ENCODE measurements at places on chromosomes 16 and 17.

DNA sequence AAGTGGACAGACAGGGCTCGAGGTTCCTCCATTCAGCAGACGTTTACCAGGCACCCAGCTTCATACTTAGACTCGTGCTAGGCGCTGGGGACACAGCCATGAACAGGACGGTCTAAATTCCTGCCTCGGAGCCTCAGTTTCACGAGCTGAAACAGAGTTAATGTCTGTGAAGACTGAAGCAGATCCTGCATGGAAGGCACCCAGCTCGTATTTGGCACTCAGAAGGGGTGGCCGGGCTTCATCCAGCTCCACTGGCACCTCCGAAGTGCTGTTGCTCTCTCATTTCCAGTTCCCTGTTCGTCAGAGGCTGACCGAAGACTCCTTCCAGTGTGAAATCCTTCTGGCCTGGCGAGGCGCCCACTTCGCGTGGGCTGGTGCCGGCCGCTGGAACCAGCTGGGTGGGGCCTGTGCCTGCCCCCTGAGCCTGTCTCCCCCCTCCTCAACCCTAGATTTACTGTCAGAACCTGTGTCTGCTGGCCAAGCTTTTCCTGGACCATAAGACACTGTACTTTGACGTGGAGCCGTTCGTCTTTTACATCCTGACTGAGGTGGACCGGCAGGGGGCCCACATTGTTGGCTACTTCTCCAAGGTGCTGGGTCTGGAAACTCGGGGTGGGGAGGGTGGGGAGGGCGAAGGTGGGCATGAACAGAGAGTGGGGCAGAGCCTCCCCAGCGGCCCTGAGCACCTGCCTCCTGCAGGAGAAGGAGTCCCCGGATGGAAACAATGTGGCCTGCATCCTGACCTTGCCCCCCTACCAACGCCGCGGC, 5.8 kb downstream of the PRSS8 start:
- peak overlapping the region; percentile 72 for H3K27ac ChIP-seq
- no peaks in the 10 kb centered on the region for H3K27me3 ChIP-seq
- no peak for DNase-seq
- peaks cover 40% of the 10 kb centered on the region for H3K4me1 ChIP-seq

GRCh38 chr17:76385892-76386786, 1.7 kb downstream of the SPHK1 start:
- H3K27me3 ChIP-seq = no peaks in the 10 kb centered on the region
- no peaks in the 10 kb centered on the region for H3K36me3 ChIP-seq
- H3K27ac ChIP-seq = peak overlapping the region; percentile 84
- DNase-seq = no peak
- H3K4me1 ChIP-seq = peaks cover 43% of the 10 kb centered on the region
- peak overlapping the region; percentile 63 for H3K4me3 ChIP-seq

DNA sequence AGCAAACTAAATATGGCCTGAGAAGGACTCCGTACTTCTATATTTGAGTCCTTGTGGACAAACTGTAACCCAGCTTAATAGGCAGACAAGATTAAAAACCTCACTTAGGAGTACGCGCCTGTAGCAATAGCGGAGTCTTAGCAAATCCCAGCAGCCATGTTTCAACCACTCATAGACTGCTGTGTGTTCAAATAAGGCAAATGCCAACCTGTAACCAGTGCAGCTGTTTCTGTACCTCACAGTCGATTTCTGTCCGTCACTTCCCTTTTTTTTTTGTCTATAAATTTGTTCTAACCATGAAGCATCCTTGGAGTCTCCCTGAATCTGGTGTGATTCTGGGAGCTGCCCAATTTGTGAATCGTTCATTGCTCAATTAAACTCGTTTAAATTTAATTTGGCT, 30.2 kb downstream of the TANC2 start:
- no peaks in the 10 kb centered on the region for H3K36me3 ChIP-seq
- H3K4me3 ChIP-seq = no peak overlapping the region
- H3K27ac ChIP-seq = no peak overlapping the region
- H3K4me1 ChIP-seq = no peaks in the 10 kb centered on the region
- DNase-seq = no peak

DNA sequence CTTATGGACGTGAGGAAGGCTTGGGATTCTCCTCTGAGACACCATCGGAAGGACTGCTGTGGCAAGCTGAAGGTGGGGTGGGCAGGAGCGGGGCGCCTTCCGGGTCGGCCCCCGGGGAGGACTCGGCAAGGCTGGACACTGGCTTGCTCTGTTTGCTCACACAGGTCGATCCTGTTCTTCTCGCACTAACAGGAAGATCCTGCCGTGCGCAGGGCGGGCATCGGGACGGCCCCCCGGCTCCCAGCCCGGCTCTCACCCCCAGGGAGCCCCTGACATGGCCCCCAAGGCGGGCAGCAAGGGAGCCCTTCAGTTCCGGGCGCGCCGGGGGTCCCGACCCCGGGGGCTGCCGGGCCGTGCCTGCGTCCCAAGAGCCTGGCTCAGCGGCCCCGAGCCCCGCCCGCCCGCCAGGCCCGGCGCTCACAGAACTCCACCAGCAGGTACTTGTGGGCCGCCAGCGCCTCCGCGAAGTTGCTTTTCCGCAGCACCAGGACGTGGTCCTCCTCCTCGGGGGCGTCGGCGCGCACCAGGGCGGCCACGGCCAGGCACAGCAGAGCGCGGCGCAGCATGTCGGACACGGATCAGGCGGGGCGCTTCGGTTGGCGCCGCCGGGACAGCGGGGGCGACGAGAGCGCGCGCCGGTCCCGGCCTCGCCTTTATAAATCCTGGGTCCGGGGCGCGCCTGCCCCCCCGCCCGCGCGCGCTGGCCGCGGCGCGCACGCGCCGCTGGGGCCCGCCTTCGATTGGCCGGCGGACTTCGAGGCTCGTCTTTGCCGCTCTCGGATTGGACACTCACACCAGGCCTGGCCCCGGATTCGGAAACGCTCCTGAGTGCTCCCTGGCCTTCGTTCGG, at the start of gene P4HB:
TSS of gene P4HB (minus strand) at position 630 of the 850 bp plus-strand sequence. CDS start at position 566, 64 bp downstream.
- peak within 1 kb of the TSS; percentile 85 for H3K4me3 ChIP-seq
- no peak for DNase-seq
- H3K36me3 ChIP-seq = no peaks in the 10 kb centered on the region
- no peaks in the 10 kb centered on the region for H3K27me3 ChIP-seq

- no peaks in the 10 kb centered on the region for H3K36me3 ChIP-seq
- H3K4me3 ChIP-seq = no peak overlapping the region
- H3K27me3 ChIP-seq = no peaks in the 10 kb centered on the region
- DNase-seq = no peak
- peaks cover 12% of the 10 kb centered on the region for H3K4me1 ChIP-seq
These were observed 5.0 kb downstream of the SKA2 start for GRCh38 chr17:59149841-59150511.

DNA sequence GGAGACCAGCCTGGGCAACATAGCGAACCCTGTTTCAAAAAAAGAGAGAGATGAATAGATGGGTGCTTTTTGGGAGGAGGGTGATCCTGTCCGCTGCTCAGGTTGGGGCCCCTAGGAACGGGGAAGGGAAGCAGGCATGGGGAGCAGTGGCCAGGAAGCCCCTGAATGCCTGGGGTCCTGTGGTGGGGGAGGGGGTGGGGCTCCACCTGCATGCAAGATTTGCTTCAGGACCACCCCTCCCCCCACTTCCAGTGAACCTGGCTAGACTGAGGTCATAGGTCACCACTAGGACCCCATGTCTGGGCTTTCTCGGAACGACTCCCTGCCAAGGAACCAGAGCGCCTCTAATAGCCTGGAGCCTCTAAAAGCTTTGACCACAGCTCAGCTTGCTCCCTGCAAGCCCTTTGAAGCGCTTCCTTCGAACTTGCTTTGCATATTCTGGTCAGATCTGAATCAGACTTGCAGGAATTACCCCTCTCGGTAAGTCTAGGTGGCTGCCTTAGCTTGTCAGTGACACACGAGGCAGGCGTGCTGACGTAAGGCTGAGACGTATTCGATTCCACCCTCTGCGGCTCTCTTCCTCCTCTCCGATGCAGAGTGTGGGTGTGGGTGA, 3.7 kb downstream of the SOCS3 start:
- H3K4me1 ChIP-seq = peaks cover 69% of the 10 kb centered on the region
- no peak overlapping the region for H3K4me3 ChIP-seq
- no peaks in the 10 kb centered on the region for H3K36me3 ChIP-seq
- H3K27ac ChIP-seq = peak overlapping the region; percentile 94
- DNase-seq = no peak
